ENCODE measurements at places on chromosomes 6 and 20.

DNA sequence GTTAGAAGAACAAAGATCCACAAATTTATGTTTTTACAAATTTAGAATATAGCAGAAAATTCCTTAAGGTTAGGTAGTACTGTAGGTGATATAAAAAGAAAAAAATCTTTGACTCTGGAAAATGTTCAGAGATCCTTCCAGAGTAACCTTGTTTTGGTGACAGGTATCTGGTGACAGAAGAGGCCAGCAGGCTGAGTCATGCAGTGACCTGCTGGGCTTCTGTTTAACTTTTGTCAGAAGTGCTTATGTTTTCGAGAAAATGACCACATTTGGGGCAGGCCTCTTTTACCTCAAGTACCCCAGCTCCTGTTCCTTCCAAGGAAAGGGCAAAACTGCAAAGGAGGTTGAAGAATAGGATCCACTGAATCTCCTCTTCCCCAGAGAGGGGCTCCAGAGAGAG, 10.5 kb upstream of the CLDN20 start:
- DNase-seq = no peak

DNA sequence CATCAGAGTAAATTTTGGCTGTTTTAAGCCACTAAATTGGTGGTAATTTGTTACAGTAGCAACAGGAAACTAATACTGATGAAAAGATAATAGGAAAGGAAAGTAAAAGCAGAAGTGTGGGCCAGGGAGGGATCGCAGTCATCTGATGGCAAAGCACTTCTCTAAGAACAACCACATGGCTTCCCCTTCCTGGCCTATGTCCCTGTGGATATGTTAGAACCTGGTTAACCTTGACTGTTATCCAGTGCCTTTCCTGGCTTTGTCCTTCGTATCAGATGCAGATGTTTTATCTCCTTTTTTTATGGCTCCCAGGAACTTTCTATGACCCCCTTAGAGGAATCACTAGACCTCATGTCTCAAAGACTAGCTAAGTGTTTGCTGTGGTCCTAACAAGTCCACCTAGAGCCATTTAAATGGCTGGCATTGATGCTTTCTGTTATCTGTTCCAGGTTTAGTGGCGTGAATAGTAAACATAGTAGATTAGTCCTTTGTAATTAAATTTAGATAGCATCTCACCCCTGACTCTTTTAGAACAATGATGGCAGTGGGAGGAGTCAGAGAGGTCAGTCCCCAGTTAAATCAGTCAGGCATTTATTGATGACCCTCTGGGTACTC, 79.2 kb upstream of the PHACTR2 start:
- no peak for DNase-seq

DNA sequence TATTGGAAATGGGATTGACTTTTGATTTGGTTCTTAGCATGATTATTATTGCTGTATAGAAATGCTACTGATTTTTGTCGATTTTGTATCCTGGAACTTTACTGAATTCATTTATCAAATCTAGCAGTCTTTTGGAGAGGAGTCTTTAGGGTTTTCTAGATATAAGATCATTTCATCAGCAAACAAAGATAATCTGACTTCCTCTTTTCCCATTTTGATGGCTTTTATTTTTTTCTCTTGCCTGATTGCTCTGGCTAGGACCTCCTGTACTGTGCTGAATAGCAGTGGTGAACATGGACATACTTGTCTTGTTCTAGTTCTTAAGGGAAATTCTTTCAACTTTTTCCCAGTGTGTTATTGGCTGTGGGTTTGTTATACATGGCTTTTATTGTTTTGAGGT, 64.6 kb downstream of the ZC2HC1B start:
- DNase-seq = no peak

- DNase-seq = peak; percentile 75
Observed at GRCh38 chr6:13923527-13924145, 1.1 kb upstream of the RNF182 start.

DNA sequence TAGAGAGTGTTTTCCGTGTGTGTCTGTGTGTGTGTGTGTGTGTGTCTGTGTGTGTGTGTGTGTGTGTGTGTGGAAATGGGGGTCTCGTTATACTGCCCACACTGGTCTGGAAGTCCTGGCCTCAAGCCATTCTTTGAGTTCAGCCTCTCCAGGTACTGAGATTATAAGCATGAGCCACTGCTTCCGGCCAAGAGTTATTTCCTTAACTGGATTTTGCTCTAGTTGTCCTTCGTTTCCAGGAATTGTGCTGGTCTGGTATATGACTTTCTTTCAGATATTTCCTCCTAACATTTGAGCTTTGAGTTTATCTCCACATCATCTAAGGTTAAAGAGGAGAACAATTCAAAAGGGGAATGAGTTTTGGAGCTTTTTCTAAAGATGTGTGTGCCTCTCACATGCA, 124.8 kb downstream of the SH3BGRL2 start:
- no peak for DNase-seq

- no peak for DNase-seq
Observed at GRCh38 chr6:6439778-6440177, 119.3 kb upstream of the F13A1 start.

GRCh38 chr20:24998631-24999445, 6.3 kb upstream of the APMAP start:
- no peak for DNase-seq

DNA sequence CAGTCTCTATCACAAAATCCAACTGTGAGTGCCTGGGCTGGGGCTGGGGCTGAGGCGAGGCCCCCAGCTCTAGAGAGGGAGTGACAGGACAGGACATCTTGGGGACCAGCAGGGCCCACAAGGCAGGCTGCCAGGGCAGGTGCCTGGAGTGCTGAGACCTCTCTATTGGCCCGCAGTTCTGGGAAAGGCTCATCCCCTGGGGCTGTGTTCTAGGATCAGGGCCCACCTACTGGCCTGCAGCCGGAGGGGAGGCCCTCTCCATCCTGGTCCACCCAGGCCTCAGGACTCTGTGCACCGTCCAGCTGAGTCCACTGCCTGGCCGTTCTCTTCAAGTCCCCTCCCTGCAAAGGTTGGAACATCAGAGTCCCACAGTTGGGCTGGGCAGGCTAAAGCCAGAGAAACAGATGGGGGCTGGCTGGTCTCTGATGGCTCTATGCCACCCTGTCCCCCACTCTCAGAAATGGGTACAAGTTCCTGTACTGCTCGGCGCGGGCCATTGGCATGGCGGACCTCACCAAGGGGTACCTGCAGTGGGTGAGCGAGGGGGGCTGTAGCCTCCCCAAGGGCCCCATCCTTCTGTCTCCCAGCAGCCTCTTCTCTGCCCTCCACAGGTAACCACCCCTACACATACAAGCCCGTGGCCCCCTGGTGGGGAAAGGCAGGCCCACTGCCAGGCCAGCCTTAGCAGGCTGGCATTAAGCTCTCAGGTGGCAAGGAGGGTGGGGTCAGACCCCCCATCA, 9.0 kb downstream of the EMILIN3 start:
- no peak for DNase-seq

DNA sequence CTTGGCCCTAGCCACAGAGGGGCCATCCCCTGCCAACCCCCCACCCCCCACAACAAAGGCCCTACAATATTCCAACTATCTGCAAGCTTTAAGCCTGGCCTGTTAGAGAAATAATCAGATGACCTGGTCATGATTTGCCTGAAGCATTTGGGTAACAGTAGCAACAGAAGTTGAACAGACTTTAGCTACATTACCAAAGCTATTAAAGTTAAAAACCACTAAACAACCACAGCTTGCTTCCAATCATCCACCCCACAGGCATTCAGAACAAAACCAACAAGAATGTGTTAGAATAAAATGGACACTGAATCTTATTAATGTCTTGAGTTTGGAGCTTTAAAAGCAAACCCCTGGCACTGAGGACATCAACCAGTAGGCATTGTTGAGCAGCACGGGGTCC, 250.9 kb downstream of the LRFN2 start:
- no peak for DNase-seq

GRCh38 chr6:157563611-157564284, 182.8 kb downstream of the ZDHHC14 start:
- no peak for DNase-seq

GRCh38 chr20:58531657-58532056, 16.5 kb upstream of the APCDD1L start:
- DNase-seq = no peak

DNA sequence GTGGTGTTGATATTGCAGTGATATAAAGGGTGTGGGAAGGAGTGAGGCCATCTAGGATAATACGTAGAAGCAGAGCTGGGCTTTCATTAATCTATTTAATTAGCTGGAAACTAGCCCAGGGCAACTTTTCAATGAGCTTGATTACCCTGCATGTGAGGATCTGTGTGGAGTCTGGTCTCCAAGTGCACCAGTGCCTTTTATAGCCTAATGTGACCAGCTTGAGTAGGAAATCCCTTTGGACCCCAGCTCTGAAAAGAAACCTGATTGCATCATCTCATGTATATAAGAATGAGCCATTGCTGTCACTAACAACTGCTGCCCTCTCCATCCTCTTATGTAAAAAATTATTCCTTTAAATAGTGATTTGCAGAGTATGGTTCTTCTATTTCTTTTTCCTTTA, 72.6 kb downstream of the CD109 start:
- no peak for DNase-seq

GRCh38 chr6:16764188-16764950, 3.1 kb upstream of the ATXN1 start:
- peak; percentile 59 for DNase-seq

DNA sequence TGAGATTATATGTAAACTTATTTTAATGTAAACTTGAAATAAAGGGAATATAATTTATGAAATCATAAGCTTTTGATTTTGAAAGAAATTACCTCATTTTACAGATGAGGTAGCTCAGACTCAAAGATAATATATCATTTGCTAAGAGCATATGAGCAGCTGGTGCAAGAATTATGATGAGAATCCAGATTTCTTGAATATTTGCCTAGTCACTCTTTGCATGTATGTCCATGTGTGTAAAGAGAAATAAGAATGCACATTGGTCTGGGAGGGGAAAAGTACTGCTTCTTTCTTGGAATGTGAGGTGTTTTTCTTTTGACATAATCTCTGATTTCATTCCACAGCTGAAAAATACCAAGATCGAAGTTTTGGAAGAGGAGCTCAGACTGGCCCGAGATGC, 11.1 kb upstream of the SNRNP48 start:
- no peak for DNase-seq

DNA sequence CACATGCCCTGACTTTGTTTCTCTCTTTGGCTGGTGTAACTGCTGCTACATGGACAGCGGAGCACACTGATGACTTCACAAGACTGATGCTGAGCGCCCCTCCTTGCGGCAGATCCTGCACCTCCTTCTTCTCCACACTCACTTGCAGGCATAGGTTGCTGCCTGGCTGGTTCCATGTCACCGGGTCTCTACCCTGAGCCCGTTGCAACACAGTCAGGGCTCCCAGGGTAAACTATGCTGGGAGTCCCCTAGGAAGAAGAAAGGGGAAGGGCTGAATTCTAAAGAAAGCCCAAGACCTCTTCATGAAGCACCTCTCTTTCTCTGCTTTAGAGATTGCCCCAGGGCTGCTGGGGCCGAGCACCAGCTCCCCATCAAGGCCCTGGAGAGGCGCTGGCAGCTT, 83.3 kb upstream of the DUSP22 start:
- no peak for DNase-seq

DNA sequence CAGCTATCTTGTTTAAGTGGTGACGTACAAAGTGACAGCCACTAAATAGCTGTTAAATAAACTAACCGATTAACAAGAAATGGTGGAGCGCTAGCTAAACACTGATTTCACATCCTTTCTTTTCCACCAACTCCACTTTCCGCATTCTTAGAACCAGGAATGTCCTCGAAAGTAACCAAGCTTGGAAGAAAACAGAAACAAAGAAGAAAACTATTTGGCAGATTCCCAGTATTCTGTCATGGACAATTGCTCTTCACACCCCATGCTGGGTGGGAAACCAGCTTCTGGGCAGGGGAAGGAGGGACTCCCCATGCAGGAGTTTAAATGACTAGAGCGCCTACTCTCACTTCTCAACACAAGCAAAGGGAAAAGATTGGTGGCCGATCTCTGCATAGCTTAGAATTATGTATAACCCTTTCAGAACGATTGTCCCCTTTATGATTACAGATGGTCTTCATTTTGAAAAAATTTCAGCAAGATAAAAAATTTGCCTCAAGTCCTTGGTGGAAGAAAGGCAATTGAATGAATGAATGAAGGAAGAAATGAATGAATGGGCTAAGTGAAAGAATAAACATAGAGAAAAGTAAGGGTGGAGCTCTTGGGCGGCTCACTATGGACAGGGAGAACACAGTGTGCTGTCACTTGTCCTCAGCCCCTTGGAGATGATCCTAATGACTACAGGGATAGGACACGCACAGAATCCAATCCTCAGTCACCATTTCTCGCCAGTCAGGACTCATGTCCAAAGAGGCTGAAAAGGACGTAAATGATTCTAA, 148.7 kb upstream of the NEDD9 start:
- no peak for DNase-seq

DNA sequence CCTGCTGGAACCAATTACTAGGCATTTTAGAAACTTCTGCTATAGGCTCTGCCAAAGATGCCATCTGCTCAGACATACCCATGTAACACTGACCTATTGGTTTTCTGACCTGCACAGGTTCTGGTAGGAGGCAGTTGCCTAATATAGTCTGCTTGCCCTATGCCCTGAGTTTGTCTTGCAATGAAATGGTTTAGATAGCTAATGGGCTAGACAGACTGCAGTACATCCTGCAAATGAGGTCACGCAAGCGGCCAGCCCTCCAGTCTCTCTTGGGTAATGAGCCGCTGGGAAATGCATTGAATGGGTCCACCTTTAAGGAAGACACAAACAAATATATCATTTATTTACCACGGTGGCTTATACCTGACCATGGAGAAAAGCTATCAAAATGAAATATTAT, 90.6 kb upstream of the B3GAT2 start:
- DNase-seq = no peak

- no peak for DNase-seq
Observed at GRCh38 chr6:71544906-71545305, 256.3 kb downstream of the OGFRL1 start.

DNA sequence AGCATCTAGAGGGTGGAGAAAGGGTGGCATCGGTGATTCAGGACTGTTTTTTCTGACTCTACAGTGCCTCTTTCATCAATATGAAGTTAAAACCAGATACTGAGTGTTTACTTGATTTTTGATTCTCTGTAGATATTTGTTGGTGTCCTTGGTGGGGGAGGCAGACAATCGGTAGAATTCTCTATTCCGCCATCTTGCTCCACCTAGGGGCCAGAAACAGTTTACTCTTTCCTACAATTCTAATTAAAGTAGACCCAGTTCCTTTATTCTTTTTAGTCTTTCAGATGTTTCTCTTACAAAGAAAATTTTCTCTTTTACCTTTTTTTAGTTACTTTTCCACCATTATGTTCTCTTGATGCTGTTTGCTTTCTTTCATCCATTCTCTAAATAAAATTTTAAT, 162.1 kb upstream of the RAB32 start:
- no peak for DNase-seq

GRCh38 chr6:114638341-114638740, 295.5 kb upstream of the HS3ST5 start:
- DNase-seq = no peak

DNA sequence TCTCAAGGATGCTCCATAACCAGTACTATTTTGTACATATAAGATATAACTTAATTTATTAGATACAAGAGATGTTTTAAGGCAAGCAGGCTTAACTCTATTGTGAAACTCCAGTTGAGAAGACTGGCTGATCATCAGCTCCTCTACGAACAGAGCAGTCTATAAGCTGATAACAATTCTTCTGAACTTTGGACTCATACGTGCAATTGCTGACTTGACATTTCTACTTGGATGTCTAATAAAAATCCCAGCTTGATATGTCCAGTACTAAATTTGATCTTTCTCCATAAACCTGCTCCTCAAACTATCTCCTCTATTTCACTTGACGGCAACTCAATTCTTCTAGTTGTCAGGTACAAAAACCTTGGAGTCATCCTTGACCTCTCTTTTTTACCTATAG, 141.9 kb downstream of the HS3ST5 start:
- DNase-seq = no peak

- no peak for DNase-seq
Observed at GRCh38 chr6:153087436-153087835, 43.6 kb downstream of the RGS17 start.
